Activated CD4-positive, alpha-beta T cell treated with anti-CD3 and anti-CD28 coated beads for 48 hours (primary cell): ENCODE measurements at places on chromosomes 1 and 21.
A peak's percentile ranks its signal among the peaks of the same experiment; 100 is the strongest.

DNA sequence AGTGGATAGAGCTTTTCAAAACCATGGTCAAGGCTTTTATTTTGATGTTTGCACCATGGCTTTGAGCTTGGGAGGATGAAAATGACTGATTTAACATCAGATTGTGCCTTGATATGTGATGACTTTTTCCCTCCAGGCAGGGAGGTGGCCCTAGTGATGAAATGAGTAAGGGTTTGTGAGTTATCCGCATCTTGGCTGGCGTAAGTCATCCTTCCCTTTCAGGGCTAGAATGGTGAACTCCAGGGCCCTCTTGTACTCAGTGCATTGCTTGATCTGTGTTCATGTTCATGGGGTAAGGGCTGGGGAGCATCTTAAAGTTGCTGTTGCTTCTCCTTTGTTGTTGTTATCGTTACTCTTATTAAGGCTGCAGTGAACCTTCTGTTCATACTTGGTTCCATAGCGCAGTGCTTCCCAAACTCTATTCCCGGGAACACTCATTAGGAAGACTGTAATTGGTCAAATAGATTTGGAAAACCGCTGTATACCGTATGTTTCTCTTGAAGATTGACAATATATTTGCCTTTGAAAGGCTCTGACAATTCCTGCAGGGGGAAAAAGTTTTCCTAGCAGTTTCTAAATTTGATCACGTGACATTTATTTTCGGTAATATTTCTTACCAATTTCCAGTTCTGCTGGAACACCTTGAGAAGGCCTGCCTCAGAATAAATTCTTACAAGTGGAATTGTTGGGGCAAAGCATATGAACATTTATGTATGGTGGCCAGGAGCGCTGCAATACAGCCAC, 23.1 kb downstream of the GPR137B start:
- peak; percentile 22 for DNase-seq

GRCh38 chr1:116417678-116418077, 44.6 kb downstream of the ATP1A1 start:
- no peak for DNase-seq

- no peak for DNase-seq
Measured at GRCh38 chr1:223711747-223712193, 569 bp upstream of the CAPN2 start.

DNA sequence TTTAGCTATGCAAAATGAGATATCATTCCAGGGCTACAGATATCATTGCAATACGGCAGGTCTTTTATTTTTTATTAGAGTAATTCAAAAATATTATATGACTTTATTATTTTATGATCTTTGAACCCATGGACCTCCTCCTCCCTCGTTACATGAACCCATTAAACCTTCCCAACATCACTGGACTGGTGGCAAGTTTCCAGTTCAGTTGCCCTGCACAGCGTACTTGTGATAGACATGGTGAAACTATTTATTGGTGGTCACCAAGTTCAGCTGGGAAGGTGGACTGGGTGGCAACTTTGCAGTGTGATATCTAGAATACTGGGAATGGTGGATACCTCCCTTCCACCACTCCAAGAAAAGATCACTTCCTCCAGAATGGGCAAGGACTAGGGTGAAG, 52.5 kb downstream of the SLC30A10 start:
- no peak for DNase-seq

GRCh38 chr1:85047472-85048295, 616 bp downstream of the MCOLN3 start:
- DNase-seq = no peak

- DNase-seq = no peak
Measured at GRCh38 chr1:118145721-118146120, 39.3 kb downstream of the SPAG17 start.

- no peak for DNase-seq
Measured at GRCh38 chr1:38953433-38953860, 11.8 kb upstream of the RHBDL2 start.

DNA sequence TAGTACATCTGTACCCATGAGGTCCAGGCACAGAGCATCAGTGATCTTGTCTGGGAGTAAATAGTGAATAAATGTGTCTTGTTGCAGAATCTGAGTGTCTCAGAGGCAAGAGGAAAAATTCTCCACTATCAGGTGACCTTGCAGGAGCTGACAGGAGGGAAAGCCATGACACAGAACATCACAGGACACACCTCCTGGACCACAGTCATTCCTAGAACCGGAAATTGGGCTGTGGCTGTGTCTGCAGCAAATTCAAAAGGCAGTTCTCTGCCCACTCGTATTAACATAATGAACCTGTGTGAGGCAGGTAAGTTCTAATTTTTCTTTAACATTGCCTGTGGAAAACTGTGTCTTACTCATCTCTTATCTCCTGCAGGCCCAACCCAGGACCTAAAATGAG, 43.1 kb downstream of the IL12RB2 start:
- peak; percentile 49 for DNase-seq

GRCh38 chr1:100496896-100497295, 41.0 kb upstream of the GPR88 start:
- no peak for DNase-seq

DNA sequence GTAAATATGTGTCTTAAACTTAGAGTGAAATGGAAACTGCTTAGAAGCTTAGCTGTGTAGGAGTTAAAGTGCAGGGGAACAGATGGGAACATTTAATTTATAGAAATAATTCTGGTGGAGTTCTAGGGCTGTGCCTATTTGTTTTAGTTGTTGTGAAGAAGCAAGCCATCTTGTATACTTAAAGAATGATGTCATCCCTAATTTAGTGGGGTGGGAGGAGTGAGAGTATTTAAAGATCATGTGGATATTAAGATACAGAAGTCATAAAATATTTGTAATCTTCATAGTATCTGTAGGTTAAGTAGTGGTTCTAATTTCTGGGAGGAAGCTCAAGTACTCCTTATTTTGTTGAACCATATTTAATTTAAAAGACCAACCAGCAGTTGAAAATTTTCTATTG, 41.5 kb downstream of the BACH1 start:
- no peak for DNase-seq

DNA sequence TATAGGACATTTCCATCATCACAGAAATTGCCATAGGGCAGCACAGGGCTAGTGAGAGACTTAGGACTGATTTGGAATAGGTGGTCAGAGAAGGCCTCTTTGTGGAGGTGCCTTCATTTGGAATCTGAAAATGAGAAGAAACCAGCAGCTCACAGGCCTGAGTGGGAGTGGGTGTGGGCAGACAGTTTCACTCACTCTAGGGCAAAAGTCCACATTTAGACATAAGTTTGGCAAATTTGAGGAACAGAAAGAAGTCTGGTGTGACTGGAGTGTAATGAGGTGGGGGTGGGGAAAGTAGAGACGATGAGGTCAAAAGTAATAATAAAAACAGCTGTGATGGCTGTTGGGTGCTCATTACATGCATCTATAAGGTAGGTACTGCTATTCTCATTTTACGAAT, 22.4 kb upstream of the BCAR3 start:
- no peak for DNase-seq

DNA sequence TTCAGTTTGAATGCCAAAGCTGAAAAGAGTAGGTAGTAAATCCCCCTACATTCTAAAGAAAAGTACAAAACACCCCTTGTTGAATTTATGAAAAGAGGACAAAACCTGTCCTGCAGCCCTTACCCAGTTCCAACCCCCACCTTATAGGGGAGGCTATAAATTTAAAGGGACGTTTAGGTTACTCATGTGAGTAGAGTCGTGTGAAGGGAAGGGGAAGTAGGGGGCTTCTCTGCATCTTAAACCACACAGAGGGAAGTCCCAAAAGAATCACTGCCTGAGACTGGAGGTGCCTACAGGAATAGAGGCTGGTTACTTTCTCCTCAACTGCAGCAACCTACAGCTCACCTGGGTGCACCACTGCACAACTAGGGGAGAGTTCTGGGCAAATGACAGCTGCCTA, 36.7 kb upstream of the KIRREL1 start:
- no peak for DNase-seq
